ENCODE measurements at places on chromosomes 12 and 14.
A peak's percentile ranks its signal among the peaks of the same experiment; 100 is the strongest.

DNA sequence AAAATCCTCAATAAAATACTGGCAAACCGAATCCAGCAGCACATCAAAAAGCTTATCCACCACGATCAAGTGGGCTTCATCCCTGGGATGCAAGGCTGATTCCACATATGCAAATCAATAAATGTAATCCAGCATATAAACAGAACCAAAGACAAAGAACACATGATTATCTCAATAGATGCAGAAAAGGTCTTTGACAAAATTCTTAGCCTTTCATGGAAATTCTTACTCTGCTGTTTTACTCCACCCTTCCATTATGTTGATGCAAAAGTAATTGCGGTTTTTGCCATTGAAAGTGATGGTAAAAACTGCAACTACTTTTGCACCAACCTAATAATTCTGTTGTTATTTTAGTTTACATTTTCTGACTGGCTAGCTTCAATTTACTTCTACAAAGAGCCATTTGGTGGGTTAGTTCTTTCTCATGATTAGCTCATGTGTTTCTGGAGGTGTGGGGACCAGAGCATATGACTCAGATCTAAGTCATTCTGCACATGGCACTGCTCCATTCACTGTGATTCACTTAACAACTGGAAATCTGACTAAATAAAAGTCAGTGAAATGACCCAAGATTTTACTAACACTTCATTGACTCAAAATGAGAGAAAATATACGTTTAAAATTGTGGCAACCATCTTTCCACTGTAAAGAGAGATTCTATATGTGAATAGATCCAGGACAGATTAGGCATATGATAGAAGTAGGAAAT, 99.9 kb downstream of the TMTC3 start:
- no peak for DNase-seq

GRCh38 chr14:86310148-86310547, 780.2 kb downstream of the FLRT2 start:
- no peak for DNase-seq

- peak; percentile 31 for DNase-seq
Observed at GRCh38 chr12:40692765-40693206, 547 bp downstream of the CNTN1 start.

- DNase-seq: no peak
Observed at GRCh38 chr12:108696111-108696995, 35.0 kb downstream of the CORO1C start.

DNA sequence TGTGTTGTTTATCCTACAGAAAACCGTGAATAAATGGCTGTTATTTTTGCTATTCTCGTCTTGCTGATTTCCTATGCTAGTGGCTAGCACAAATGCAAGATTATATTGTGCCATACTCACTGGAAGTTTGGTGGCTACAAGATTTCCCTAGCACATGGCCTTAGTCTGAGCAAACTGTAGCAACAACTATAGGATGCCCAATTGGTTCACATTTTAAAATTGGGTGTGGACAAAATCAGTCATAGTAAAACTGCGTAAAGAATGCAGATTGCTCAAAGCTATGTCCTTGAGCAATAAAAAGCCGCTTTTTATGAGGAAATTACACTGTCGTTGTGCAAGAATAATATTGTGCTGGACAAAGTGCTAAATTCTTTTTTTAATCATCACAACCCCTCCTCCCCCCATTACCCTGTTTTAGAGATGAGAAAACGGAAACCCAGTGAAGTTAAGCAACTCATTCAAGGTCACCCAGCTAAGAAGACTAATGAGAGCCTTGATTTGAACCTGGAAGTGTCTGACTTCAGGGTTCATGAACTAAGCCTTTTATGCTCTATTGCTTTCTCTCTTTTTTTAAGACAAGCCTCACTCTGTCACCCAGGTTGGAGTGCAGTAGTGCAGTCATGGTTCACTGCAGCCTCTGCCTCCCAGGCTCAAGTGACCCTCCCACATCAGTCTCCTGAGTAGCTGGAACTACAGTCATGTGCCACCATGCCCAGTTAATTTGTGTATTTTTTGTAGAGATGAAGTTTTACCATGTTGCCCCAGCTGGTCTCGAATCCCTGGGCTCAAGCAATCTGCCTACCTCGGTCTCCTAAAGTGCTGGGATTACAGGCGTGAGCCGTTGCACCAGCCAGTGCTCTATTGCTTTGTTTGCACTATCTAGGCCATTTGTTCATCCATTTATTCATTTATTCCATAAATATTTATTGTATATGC, 73.6 kb downstream of the SRGAP1 start:
- no peak for DNase-seq

DNA sequence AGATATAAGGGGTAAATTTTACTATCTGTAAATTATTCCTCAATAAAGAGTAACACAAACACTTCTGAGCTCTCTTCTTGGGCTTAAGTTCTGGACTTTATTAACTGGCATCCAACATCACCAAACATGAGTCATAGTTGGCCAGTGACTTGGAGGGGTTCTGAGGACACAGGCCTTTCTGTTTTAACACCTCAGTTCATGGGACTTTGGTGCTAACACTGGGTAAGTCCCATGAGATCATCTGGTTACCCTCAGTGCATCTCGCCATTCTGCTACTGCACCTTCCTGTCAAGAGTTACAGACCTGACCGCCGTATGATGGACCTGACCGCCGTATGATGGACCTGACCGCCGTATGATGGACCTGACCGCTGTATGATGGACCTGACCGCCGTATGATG, 9.9 kb downstream of the SLC15A4 start:
- DNase-seq: no peak

- DNase-seq: no peak
Observed at GRCh38 chr14:30994681-30995620, 30.5 kb upstream of the AP4S1 start.

GRCh38 chr12:103808239-103808880, 32.7 kb downstream of the NT5DC3 start:
- DNase-seq: no peak

- DNase-seq: no peak
Observed at GRCh38 chr14:63322897-63323573, 4.3 kb upstream of the GPHB5 start.

DNA sequence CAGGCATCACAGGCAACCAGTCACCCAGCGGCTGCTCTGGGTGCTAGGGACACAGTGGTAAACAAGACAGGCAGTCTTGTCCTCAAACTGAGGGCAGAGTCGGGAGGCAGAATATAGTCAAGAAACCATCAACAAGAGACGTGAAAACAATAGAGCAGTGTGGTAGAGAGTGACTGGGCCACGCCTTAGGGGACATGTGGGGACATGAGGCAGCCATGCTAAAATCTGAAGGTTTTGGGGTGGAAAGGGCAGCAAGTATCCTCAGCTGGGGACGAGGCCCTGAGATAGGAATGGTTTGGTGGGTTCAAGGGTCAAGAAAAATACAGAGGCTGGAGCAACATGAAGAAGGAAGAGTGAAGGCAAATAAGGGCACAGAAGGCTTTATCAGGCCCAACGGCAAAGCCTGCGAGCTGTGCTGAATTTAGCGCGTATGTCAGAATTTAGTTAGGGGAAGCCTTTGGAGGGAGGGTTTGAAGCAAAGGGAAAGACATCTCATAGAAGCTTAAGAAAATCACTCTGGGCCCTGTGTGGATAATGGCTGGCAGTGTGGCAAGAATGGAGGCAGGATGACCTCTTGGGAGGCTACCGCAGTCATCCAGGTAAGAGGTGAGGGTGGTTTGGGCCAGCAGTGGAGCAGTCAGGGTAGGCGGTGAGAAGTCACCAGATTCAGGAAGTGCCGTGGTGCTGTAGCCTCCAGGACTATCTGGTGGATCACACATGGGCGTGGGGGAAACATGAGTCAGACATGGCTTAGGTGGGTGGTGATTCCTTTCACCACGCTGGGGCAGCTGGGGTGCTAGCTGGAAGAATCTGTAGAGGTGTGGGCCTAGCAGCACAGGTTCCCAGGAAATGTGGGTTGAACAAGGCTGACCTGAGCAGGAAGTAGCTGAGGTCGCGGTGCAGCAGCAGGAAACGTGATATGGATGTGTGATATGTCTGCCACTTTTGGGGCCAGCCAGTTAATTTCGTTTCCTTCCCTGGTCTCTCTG, 3.0 kb downstream of the EVL start:
- DNase-seq: peak; percentile 53

DNA sequence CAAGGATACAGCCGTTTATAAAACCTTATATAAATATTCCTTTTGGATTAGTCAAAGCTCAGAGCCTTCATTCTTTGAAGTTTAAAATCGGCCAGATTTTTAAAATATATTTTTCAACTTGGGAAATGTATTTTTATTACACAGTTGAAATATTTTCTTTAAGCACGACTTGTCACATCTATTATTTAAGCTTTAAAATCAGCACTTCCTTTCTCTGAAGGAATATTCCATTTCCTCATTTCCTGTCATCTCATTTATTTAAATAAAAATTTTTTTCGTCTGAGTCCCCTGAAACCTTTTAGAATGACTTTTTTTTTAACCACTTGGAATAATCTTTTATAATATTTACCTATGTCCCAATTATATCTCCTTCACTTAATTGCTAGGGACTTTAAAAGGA, 107.5 kb upstream of the PDE3A start:
- no peak for DNase-seq

DNA sequence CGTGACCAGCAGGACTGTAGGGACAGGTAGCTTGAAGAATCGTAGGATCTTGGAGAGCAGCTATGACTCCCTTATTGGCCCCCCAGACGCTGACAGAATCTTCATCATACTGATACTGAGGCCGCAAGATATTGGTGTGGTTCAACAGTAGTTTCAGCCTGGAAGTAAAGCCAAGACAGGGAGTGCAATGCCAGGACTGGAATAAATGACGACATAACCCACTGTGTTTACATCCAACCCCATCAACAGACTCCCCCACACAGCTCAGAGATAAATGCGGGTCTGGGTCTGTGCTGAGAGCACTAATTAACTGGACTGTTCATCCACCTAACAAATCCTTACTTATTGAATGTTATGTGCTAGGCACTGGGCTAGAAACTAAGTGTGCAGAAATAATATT, 16.6 kb downstream of the NOXRED1 start:
- DNase-seq: no peak

DNA sequence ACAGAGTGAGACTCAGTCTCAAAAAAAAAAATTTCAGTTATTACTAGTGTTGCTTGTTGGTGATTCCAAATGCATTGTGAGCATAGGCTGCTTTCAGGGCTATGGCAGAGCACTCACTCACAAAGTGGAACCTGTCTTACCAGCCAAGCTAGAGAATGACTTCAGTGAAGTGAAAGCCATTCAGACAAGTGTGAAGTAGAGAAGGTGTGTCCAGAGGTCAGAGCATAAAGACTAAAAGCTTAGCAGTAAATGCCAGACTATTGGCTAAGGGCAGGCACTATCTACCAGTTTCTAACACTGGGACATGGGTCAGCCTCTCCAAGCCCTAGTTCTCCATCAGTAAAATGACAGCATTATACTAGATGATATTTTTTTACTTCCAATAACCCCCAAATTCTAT, 12.7 kb downstream of the PPP1R36 start:
- no peak for DNase-seq

DNA sequence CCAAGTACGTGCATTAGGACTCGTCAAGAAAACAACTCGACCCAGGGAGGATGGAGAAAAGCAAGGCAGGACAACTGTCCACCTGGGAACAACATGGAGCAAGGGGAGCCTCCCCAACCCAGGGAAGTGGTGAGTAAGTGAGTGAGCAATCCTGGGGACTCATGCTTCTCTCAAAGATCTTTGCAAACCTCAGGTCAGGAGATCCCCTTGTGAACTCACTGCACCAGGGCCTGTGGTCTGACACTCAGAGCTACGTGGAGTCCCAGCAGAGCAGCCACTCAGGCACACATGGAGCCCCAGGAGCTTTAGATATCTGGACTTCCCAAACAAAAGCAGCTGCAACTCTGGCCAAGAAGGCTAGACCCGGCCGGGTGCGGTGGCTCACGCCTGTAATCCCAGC, 12.2 kb upstream of the OR5AU1 start:
- no peak for DNase-seq

DNA sequence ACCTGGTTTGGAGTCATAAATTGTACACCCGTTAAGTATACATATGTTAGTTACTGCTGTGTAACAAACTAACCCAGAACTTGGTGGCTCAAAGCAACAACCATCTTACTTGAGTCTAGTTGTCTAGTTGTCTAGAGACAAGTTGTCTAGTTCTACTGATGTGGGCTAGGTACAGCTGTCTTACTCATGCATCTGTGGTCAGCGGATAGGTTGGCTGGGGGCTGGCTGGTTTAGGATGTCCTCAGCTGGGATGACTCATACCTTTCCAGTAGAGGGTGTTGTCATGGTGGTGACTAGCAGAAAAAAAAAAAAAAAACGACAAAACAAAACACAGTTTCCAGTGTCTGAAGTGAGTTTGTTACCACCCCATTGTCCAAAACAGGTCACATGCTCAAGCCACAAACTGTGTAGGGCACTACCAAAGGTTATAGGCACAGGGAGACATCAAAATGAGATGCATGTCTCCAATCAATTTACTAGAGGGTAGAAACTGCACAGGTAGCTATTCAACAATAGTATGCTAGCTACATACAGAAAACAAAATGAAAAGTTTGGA, 680.3 kb downstream of the MED13L start:
- no peak for DNase-seq

DNA sequence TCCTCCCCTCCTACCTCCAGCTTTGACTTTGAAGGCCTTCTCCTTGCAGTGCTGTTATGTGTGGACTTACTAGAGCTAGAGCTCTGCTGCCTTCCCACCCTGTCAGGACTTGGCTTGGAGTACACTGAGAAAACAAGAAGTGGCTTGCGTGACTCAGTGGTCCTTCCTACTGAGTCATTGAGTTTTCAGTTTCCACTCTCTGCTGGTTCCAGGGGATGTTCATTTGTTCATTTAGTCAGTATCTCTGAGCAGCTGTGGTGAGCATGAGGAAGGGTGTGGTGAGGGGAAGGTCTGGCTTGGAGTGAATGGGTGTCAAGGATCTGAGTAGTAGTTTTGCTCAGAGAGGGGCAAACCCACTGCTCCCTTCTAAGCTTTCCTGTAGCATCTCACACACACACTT, 17.2 kb upstream of the ELK3 start:
- no peak for DNase-seq

DNA sequence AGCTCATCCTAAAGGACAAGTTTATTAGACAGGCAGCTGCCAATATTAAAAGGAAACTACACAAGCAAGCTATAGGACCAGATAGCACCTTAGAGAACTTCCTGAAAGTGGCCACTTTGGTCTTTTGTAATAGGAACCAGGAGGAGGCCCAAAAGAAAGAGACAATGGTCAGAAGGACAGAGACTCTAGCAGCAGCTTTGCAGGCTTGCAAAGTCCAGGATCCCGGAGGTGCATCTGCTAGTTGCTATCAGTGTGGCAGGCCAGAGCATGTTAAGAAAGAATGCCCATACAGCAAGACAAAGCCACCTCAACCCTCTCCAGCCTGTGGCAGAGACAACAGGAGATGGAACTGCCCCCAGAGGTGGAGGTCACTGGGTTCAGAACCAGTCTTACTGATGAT, 23.4 kb downstream of the APOBEC1 start:
- no peak for DNase-seq

DNA sequence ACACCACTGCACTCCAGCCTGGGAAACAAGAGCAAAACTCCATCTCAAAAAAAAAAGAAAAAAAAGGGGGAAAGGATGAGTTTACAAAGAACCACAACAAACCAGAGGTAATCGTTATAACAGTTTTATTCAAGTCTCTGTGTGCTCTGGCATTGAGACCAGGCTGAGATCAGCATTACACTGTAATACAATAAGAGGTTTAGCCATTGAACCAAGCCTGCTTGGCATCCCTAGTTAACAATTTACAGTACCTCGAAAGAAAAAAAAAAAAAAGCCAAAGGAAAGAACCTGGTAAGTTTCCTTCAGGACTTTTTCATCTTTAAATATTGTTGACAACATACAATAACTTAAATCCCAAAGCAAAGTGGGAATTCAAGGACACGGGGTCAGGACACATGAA, 80.7 kb downstream of the TTC9 start:
- DNase-seq: no peak

GRCh38 chr12:115617391-115617790, 660.1 kb downstream of the MED13L start:
- no peak for DNase-seq

- peak; percentile 56 for DNase-seq
Observed at GRCh38 chr12:51341251-51342007, 5.0 kb downstream of the CELA1 start.
